CMK (cell line): ENCODE measurements at places on chromosomes 4 and X.

GRCh38 chr4:38455092-38455862 lies 208.7 kb upstream of the KLF3 start:
- no peak for DNase-seq

DNA sequence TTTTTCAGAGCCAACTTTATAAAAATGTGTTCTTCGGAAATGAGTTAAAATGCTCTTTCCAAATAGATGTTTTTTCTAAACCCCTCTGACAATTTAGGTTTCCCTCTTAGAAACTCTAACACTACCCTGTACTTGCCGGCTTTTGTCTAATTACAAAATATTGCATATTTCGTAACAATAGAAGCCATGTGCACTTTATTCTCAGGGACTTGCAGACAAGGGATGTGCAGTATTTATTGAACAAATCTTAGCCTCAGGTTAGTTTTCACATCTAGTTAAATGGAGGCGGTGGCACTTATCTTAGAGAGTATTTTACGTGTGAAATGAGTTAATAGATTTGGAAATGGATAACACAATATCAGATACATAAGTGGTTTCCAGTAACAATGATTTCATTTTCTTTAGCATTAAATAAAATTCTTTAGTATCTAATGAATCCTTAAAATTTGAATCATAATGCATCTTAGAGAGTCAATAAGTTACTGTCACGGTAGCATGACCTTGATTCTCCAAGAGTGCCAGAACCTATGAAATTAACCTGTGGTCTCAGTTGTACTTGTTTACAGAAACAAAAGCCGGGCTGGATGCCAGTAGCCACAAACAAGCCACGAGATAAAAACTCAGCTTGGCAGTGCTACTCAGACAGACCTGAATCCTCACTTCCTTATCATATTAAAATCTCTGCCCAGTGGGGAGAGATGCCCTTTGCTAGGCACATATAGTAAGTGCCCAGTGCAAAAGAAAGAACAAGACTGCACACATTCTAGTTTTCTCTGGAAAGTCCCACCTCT lies 772 bp upstream of the PABPC4L start:
- DNase-seq, result no peak

- no peak for DNase-seq
Measured at GRCh38 chr4:89212666-89213381, 94.8 kb downstream of the GPRIN3 start.

- no peak for DNase-seq
Measured at GRCh38 chr4:129355516-129355915, 259.6 kb downstream of the C4orf33 start.

DNA sequence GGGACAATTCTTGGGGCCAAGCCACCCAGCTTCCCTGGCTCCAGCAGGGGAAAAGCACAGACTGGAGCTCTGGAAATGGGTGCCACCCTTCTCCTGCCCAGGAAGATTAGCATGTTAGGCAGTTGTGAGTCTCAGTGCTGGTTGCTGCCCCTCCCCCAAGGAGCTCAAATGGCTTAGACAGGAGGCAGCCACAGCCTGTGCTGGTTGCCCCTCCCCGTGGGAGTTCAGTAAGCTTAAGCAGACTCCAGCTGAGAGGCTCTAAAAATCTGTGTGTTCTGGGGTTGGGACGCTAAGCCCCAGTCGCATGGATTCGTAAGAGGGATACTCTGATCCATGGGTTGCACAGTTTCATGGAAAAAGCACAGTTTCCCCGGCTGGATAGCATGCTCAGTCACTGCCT lies 92.7 kb upstream of the NDST3 start:
- no peak for DNase-seq

DNA sequence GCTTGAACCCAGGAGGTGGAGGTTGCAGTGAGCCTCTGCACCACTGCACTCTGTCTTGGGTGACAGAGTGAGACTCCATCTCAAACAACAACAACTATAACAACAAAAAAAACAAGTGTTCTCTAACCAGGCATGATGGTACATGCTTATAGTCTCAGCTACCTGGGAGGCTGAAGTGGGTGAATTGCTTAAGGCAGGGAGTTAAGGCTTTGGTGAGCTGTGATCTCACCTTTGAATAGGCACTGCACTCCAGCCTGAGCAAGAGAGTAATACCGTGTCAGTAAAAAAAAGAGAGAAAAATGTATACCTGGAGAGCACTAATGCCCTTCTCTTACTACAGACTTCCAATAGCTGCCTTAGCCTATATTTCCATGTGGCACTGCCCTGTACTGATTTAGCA lies 18.9 kb upstream of the USP9X start:
- DNase-seq, result no peak

DNA sequence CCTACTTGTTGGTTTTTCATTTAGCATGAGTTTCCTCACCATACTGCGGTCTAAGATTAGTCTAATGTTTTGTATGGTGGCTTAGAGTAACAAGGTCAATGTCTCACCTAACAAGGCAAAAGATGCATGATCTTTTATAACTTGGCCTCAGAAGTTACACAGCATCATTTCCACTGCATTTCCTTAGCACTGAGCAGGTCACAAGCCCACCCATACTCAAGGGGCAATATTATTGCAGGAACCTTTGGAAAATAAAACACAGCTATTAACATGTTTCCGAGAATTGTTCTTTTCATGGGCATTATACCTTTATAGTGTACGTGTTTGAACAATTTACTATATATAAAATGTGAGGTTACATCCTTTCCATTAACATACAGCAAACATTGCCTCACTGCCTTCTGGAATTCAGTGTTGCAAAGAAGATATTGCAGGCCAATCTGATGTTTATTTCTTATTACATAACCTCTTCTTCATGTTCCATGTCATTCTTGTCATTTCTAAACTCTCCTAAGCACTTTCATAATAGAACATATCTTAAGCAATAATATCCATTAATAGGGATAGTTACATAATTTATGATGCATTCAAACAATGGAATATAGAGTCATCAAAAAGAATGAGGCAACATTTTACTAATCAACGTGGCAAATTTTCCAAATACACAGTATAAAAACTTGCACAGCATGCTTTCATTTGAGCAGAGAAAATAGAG lies 153.8 kb downstream of the AREG start:
- no peak for DNase-seq

DNA sequence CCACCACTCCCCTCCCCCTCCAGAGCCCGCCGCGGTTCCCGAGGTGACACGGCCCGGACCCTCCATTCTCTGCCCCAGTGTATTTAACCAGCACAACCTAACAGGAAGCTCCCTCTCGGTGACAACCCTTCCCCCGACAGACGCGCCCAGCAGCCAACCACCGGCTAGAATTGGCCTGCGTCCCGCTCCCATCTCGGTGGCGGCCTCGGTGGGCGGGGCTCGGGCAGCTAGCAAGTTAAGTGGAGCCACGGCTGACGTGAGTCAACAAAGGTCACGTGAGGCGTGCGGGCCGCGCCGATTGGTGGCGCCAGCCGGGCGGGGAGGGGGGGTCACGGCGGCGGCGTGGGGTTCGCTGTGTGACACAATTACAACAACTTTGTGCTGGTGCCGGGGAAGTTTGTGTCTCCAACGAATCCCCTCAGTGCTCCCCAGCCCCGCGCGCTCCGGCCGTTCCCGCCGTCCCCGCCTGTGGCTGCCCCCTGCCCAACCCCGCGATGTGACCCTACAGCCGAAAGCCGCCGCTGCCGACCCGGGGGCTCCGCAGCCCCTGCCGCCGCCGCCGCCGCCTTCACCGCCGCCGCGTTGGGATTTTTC lies at the start of gene KDM6A:
TSS of gene KDM6A (plus strand) at position 368 of the 594 bp plus-strand sequence. CDS start 364 bp downstream, outside the sequence.
- DNase-seq, result peak; percentile 92

DNA sequence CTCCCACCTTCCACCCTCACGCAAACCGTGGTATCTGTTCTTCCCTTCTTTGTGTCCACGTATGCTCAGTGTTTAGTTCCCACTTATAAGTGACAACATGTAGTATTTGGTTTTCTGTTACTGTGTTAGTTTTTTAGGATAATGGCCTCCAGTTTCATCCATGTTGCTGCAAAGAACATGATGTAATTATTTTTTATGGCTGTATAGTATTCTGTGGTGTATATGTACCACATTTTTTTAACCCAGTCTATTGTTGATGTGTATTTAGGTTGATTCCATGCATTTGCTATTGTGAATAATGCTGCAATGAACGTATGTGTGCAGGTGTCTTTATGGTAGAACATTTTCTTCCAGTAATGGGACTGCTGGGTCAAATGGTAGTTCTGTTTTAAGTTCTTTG lies 228.1 kb downstream of the FBXO8 start:
- no peak for DNase-seq

GRCh38 chr4:9898596-9899305 lies 117.3 kb downstream of the DRD5 start:
- DNase-seq, result no peak

DNA sequence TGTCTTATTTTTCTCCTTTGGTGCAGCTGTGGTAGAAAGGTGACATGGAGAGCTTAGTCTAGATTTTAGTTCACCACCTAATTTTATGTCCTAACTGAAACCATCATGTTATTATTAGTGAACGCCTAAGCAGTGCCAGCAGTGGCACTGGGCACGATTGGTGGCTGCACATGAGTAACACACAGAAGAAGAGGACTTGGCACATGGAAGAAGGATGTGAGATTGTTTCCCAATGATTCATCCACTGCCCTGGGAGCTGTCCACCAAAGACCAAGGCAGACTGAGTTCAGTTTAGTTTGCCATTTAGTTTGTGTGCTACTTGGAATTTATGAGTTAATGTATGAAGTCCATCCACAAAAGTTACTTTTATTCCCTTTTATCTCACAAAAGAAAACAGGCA lies 68.1 kb upstream of the NAP1L5 start:
- DNase-seq, result no peak

DNA sequence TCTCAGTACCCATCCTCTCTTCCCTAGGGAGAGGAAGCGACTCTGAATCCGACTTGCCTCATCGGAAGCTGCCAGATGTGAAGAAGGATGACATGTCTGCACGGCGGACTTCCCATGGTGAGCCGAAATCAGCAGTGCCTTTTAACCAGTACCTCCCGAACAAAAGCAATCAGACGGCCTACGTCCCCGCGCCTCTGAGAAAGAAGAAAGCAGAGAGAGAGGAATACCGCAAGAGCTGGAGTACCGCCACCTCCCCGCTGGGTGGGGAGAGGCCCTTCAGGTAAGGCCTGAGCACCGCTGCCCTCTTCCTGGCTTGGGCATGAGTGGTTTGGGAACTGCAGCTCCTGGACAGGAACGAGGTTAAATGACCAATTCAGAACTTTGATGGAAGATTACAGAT lies 81.2 kb downstream of the LIMCH1 start:
- DNase-seq, result no peak

DNA sequence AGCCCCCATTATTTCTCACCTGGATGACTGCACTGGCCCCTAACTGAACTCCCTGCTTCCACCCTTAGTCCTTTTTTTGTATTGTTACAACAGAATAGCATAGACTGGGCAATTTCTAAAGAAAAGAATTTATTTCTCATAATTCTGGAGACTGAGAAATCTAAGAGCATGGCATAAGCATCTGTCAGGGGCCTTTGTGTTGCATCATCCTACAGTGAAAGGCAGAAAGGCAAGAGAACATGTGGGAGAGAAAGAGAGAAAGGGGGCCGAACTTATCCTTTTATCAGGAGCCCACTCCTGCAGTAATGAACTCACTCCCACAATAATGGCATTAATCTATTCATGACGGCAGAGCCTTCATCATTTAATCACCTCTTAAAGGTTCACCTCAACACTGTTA lies 122.1 kb downstream of the EFNB1 start:
- DNase-seq, result no peak

- DNase-seq, result no peak
Measured at GRCh38 chrX:153525451-153525850, 8.0 kb downstream of the ATP2B3 start.

- no peak for DNase-seq
Measured at GRCh38 chrX:130636277-130636676, 234.5 kb downstream of the RBMX2 start.

GRCh38 chrX:40383360-40383759 lies 197.4 kb upstream of the ATP6AP2 start:
- DNase-seq, result no peak
